ENCODE measurements at places on chromosomes 6 and 20.

DNA sequence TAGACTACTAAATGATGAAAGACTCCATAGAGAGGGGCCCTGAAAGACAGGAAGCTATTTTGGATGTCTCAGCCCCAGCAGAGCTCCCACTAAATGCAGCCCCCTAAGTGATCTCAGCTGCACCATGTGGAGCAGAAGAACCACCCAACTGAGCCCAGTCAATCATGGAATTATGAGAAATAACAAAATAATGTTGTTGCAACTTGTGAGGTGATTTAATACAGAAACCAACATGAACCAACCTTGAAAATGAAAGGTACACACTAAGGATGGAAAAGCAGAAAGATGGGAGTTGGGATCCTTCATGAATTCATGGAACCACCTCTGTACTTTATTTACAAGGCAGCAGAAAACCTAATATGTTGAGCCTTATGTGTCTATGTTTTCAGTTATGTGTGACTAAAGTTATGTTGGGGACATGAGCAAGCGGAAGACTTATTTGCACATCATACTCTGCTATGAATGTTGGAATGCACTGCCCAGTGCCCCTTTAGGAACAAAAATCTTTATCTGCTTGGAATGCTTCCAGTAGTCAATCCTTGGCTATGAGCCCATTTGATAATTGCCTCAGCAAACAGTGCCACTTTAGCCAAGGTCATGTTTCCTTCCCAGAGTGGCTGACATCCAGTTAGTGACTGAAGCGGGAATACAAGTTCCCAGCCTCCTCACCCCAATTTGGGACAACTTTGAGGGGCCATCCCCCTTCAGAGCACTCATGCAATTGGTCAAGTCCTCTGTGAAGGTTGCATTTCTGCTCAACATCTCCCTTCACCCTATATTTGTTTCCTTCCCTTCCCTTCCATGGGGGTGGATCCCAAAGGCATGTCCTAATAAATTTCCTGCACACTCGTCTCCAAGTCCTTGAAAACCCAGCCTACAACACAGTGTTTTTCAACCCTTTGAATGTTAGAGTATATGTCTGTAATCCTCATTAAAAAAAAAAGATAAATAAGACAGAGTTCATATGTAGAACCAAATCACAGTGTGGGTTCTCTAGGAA lies 18.4 kb downstream of the TP53RK start:
- no peak for DNase-seq

- DNase-seq: no peak
Observed at GRCh38 chr6:109002051-109002697, 92.5 kb downstream of the SESN1 start.

- no peak for DNase-seq
Observed at GRCh38 chr6:32459781-32460424, 20.2 kb downstream of the HLA-DRA start.

- DNase-seq: no peak
Observed at GRCh38 chr20:24778585-24779031, 170.5 kb upstream of the CST7 start.

GRCh38 chr6:39294133-39294532 lies 20.1 kb downstream of the KCNK17 start:
- no peak for DNase-seq

DNA sequence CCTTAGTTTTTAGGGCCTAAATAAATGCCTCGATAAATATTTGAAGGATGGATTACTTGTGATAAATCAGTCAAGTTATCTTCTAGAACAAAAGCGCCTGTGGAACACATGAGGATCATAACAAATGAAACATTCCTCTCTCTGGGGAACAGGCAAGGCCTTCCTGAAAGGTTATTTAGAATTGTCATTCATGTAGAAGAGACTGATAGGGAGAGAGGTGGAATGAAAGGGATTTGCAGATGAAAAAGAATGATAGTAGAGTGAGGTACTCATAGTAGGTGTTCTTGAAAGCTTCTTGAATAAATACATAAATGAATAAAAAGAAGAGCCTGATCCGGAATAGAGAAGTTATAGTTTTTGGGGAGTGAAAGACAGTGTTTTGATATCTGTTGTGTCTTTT lies 30.5 kb downstream of the TSPYL4 start:
- DNase-seq: no peak

- no peak for DNase-seq
Observed at GRCh38 chr6:28478518-28478917, 35.2 kb upstream of the ZSCAN23 start.

GRCh38 chr6:78639111-78640110 lies 227.9 kb upstream of the IRAK1BP1 start:
- DNase-seq: no peak

DNA sequence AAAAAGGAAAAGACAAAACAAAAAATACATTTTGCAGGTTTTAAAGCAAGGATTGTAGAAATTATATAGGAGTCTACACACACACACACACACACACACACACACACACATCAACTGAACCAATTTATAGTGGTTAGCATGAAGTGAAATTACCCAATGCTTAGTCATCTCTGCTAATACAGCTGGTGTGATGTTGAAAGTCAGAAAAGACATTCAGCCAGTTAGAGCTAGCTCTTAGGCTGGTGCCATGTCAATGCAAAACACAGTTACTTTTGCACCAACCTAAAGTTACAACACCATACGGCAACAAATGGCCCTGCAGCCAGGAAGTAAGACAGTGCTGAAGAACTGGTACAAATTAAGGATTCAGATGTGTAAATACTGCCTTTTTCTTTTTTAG lies 15.2 kb downstream of the FAM210B start:
- DNase-seq: no peak

GRCh38 chr6:14715076-14715475 lies 530.8 kb upstream of the JARID2 start:
- no peak for DNase-seq

DNA sequence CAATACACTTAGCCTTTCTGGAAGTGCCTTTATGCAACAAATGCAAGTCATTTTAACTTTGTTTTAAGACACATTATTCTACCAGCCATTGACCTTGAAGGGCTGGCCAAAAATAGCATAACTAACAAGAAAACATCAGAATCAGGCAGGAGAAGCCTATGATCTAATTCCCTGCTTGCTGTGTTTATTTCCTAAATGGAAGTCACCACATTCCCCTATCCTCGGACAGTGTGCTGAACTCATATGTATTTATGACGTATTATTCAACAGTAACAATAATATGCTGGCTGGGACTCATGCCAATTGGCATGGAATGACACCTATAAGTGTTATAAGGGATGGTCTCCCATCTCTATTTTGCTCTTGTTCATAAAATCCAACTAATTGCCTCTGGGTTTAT lies 140.7 kb downstream of the MAP3K7 start:
- no peak for DNase-seq

DNA sequence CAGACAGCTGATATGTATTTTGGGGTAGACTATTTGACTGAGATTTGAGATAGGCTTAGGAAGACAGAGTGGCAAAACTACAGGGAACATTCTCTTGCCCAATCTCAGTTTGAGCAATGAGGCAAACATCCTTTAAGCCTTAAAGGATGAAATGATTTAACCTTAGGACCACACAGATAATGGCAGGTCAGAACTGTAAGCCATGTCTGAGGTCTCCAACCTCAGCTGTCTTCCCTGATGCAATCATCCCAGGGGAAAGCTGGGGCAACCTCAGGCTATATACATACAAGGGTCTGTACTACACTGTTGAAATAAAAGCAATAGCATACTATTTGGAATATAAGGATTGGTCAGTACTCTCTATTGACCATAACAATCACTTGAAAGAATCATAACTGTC lies 83.8 kb upstream of the NUP153 start:
- DNase-seq: no peak

GRCh38 chr20:63567136-63567385 lies 7.0 kb downstream of the HELZ2 start:
- no peak for DNase-seq

DNA sequence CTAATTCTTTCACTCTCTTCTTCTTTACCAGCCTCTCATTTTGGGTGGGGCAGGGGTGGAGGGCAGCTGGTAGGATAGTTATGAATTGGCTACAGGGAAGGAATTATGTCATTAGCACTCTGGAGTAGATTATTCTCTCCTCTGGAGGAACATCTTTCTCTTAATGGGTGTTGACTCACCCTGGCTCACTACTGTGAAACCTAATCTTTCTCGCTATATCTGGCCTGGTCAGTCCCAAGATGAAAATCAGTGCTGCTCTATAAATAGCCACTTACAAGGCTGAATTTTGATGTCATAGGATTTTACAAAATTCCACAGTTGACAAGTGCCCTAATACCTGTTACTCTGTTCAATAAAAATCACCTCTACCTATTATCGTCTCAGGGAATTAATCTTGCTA lies 151.3 kb downstream of the COL9A1 start:
- DNase-seq: no peak

GRCh38 chr20:62989201-62989601 lies 17.6 kb downstream of the BHLHE23 start:
- DNase-seq: no peak

DNA sequence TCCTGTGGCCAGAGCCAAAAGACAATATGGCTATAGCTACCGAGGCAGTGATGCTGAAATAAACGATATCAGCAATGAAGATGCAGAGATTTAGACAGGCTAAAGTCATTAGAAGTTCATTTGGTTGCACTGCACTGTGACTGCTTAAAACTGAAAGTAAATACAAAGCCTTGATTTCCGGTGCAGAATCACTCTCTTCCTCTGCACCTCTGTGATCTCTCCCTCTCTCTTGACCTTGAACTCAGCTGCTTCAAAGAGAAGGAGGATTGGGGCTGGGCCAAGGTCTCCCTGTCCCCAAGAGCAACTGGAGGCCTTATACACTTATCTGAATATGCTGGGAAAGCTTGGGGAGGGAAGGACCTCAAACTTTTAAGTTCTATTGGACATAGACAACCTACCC lies 34.6 kb upstream of the SPACA1 start:
- no peak for DNase-seq

DNA sequence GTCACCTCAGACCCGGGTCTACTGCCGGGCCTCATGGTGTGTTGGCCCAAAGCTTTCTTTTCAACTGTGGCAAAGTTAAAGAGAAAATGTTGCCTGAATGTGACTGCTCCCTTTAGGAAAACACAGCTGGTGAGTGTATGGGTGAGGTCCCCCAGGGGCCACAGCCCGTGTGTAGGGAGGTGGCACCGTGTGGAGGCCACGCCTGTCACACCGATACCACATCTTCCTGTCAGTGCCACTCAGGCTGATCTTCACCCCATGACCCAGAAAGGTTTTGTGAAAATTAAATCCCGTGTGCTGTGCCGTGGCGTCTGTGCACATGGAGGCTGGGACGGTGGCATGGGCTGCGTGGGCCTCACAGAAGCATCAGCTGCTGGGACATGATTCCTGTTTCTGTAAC lies 10.7 kb upstream of the ADRM1 start:
- DNase-seq: no peak

DNA sequence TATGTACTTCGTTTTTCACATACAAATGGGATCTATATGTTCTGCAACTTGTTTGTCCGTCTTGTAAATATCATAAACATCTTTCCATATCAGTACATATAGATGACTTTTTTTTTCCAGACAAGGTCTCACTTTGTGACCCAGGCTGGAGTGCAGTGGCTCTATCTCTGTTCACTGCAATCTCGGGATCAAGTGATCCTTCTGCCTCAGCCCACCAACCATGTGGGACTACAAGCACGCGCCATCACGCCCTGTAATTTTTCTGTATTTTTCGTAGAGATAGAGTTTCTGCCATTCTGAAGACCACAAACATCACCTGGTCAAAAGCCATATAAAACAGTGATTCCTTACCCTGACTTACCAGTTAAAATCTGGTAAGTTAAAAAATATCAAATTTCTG lies 37.7 kb upstream of the SYNCRIP start:
- DNase-seq: no peak

- DNase-seq: no peak
Observed at GRCh38 chr6:89454300-89454699, 21.3 kb downstream of the ANKRD6 start.

GRCh38 chr6:150413781-150414281 lies 45.0 kb downstream of the IYD start:
- no peak for DNase-seq
